Activated CD8-positive, alpha-beta memory T cell treated with anti-CD3 and anti-CD28 coated beads for 4 hours (primary cell): ENCODE measurements at places on chromosomes 13 and 19.

DNA sequence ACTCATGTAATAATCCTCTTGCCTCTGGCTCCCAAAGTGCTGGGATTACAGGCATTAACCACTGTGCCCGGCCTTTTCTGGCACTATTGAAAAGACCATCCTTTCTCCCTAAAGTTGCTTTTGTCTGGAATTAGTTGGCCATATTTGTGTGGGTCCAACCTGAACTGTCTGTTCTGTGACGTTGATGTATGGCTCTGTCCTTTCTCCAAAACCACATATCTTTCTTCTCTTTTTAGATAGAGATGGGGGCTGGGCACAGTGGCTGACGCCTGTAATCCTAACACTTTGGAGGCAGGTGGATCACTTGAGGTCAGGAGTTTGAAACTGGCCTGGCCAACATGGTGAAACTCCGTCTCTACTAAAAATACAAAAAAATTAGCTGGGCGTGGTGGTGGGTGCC lies 17.9 kb downstream of the DNM2 start:
- no peak for DNase-seq

- no peak for DNase-seq
These were observed 10.7 kb downstream of the NLRP8 start for GRCh38 chr19:55958356-55958755.

DNA sequence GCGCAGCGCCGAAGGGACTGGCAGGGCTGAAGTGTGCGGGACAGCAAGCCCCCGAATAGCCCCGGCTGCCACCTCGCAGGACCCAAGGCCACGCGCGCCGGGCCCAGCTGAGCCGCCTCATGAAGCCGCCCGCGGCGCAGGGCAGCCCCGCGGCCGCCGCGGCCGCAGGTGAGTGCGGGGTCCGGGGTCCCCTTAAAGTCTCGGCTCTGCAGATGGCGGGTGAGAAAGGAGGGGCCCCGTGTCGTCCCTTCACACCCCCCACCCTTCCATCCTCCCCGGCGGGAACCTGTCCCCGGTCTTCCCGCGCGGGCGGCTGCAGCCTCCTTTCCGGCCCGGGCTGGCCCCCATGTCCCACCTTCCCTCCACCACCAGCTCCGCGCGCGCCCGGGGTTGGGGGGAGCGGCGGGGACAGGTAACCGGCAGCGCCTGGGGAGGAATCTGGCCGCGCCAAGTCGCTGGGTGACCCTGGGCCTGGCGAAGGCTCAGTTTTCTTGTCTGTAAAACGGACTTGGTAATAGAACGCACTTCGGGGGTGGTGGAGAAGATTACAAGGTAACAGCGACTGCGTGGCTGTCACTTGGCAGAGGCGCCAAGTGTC lies 338 bp downstream of the RGCC start:
- DNase-seq = no peak

- DNase-seq = no peak
These were observed 444.8 kb downstream of the LIG4 start for GRCh38 chr13:107770541-107770940.

DNA sequence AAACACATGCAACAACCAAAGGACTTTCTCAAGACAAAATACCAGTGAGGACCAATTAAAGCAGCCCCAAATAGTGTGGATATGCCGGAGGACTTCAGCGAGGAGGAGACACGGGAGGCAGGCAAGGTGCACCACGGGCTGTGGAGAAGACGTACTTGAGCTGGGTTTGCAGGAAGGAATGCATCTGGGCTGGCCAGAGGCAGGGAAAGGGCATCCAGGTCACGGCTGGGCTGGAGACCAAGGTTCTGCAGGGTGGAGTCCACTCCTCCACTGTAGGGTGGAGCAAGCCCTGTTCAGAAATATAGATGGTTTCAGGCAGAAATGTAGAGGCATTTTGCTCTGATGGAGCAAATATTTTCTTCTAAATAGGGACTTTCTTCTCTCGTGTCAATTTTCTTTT lies 36.6 kb upstream of the MEDAG start:
- no peak for DNase-seq

GRCh38 chr19:45505151-45505995 lies 1.9 kb upstream of the VASP start:
- DNase-seq = no peak

DNA sequence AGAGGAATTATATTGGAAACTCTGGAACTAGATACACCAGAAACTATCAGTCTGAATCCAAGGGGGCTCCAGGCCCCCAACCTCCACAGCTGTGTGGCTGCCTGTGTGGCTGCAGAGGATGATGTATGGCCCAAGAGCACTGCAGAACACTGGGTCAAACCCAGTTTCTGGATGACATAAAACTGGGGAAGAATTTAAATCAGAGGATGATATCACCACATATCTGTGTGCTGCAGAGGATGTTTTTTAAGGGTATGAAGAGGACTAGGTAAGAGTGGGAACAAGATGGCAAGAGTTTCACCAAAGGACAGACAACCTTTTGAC lies 226.4 kb downstream of the SUCLA2 start:
- no peak for DNase-seq

GRCh38 chr13:71522941-71523526 lies 344.0 kb downstream of the DACH1 start:
- no peak for DNase-seq

GRCh38 chr13:78426183-78426582 lies 177.2 kb downstream of the POU4F1 start:
- DNase-seq = no peak

DNA sequence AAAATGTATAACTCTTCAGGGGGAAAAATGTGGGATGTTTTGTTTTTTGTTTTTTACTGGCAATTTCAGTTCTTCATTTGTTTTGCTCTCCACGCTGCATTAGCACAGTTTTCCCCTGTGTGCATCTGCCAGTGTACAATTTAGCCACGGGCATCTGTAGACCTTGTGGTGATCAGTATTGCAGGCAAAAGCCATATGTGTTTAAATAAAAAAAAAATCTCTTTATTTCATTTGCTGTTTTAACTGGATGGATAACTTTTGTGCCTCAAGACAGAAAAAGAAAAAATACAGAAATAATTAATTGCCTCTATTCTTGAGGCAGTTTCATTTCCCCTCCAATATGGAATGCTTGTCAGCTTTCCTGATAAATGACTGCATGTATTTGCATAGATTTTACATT lies 7.9 kb upstream of the MAB21L1 start:
- DNase-seq = no peak

DNA sequence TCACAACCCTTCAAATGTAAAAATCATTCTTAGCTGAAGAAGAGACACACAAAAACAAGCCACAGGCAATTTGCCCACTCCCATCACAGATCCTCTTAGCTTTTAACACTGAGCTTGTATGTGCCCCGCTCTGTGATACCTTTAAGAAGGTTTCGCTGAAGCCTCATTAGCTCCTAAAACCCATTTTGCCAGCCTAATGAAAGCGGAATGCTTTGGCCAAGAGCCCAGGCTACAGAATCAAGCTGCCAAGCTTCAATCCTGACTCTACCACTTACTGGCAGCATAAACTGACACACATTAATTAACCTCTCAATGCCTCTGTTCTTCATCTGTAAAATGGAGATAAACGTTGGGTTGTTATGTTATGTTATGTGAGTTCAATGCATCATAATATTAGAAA lies 10.5 kb downstream of the ZNF112 start:
- DNase-seq = no peak

DNA sequence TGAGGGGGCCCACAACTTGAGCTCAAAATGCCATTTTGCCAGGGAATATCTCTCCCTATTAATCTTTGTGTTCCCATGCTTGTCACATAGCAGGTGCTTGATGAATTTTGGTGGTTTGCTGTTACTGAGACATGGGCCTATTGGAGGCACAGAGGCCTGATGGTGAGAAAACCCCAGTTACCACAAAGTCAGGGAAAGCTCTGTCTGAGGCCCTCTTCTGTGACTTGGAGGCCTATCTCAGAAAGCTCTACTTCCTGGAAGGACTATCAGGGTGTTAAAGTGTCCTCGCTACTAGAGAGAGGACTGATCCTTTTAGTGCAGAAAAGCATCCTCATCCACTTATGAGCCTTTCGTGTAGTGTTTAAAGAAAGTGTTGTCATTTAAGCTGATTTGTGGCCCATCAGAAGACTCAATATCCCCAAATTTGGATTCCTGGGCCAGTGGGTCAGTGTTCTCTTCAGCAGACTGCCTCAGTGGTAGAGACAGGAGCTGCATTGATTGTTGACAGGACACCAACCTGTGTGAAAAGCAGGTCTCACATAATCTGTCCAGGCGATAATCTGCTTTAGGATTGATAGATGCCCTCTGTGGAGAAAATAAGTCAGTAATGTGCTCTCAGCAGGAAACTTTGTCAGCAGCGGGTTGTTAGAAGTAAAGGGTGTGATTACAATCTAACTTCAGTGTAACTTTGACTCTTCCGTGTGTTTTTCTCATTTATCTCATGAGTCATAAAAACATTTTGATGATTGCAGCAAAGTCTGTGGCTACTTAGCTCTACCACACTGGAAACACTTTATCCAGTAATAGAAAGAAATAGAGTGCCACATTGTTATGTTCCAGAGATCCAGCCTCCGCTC lies 121.0 kb downstream of the AKAP11 start:
- DNase-seq = no peak

- DNase-seq = no peak
These were observed 112.2 kb downstream of the IER2 start for GRCh38 chr19:13262450-13262849.

DNA sequence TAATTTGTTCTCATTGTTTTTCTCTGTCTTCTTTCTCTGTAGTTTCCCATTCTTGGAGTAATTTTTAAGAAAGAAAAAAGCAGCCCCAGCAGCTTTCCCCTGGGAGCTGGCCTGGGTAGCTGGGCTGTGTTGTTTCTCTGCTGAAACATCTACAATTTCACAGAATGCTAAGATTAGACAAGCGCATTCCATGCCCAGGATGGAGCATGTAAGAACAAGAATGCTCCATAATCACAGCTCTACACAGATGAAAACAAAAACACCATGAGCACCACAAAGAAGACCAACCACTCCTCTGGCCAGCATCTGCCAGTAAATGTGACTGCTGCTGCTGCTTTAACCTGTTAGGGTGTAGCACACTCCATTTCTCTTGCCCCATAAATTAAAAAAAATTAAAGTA lies 239.2 kb upstream of the SLITRK1 start:
- no peak for DNase-seq

DNA sequence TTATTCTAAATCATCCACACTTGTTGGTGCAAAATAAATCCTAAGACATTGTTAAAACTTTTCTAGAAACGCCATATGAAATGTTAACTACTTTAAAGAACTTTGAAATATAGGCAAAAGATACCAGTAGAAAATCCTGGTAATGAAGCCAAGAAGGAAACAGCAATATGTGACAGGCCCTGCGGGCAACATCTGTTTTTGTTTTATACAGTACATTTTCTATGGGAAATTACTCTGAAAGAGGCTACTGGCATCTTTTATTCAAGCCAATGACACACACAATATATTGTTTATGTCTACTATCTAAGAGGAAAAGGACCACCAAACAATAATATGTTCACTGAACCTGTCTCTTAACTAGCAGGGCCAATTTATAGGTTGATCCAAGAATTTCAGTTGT lies 829.7 kb downstream of the PCDH17 start:
- no peak for DNase-seq

DNA sequence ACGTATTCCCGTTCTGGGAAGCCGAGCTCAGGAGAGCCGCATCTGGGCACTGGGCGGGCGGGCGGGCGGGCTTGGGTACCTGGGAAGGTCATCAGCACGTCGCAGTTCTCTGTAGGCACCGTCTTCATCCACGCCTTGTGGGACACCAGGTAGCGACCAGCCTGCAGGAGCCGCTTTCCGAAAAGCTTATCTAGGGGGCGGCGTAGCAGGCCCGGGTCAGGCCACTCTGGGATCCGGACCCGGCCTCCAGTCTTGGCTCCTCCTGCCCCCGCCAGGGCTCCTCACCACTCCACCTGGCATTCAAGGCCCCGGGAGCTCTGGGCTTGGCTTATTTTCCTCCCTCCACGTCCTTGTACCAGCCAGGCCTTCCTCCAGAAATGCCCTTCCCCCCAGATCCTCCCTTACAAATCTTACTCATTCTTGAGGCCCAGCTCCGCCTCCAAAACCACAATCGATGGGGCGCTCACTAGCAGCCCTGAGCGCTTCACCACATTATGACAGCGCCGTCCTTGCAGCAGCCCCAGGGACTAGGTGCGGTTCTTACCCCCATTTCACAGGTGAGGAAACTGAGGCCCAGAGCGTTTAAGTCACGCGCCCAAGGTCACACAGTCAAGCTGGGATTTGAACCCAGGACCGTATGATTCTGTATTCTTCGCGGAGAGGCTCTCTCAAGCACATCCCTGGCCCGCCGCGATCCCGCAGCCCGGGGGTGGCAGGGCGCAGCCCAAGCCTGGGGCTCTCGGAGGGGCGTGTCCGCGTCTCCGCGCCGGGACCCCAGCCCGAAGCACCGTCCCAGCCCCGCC lies 843 bp downstream of the ANO8 start:
- peak; percentile 75 for DNase-seq

DNA sequence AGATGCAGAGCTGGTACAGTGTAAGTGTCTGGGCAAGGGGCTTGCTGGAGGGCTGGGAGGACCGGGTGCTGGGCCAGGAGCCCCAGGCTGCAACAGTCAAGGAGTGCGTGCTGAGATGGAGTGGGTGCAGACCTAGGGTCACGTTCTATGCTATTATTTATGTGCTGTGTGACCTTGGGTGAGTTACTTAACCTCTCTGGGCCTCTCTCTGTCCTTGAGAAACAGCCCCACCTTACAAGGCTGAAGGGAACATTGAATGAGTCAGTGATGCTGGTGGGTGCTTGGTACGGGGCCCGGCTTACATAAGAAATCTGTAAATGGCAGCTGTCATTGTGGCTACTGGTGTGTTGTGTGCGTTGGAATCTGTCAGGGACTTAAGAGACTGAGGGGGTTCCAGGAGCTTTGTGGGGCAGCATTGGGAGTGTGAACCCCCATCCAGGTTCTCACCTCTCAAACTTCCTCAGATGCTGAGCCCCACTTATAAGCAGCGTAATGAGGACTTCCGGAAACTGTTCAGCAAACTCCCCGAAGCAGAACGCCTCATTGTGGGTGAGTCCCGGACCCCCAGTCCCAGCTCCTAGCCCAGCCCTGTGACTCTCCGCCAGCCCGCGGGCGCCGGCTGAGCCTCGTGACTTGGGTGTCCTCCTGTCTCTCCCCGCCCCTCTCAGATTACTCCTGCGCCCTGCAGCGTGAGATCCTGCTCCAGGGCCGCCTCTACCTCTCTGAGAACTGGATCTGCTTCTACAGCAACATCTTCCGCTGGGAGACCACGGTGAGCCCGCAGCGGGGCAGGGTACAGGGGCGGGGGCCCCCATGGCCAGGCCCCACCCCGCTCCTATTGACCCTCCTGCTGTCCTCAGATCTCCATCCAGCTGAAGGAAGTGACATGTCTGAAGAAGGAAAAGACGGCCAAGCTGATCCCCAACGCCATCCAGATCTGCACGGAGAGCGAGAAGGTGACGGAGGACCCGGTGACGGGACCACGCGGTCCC lies 9.6 kb downstream of the GRAMD1A start:
- no peak for DNase-seq

GRCh38 chr19:41401483-41401882 lies 3.9 kb downstream of the BCKDHA start:
- no peak for DNase-seq
